ENCODE measurements at places on chromosomes 2 and 18. TPM values are rescaled to one million over a fixed set of nuclear protein-coding genes. Genes with fewer than 3 reads are reported as not detected.

The SYT4 gene
- total RNA-seq: 18.5 TPM

The STARD6 gene
- not detected for total RNA-seq

The MC4R gene
- total RNA-seq: not detected

The ALKAL2 gene
- total RNA-seq: 45.6 TPM

The NR4A2 gene
- total RNA-seq: 13.1 TPM

The ZC3H6 gene
- total RNA-seq: 7.6 TPM

The DSG3 gene
- not detected for total RNA-seq

The EML4 gene
- total RNA-seq: 79.6 TPM

The TUBA3E gene
- total RNA-seq: not detected

The LOXL3 gene
- 10.7 TPM for total RNA-seq

The CASP10 gene
- total RNA-seq: 13.5 TPM

The RAB12 gene
- 42.2 TPM for total RNA-seq

DNA sequence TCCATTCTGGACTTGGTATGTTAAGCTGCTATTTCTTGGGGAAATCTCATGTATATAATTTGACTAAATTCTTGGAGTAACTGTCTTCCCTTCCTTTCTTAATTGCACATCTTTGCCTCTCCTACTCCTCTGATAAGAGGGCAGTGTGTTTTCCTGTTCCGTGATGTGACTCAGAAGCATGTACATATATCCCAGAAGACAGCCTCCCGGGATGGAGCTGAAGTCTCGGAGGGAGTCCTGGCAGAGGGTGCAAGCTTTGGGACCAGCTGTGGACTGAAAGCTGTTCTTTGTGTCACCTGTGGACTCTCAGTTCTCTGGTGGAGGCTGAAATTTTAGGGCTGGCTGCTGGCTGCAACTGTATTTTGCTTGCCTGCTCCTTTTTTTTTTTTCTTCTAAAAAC is 54.7 kb upstream of the MGAT5 start:
- DNase-seq: no peak

DNA sequence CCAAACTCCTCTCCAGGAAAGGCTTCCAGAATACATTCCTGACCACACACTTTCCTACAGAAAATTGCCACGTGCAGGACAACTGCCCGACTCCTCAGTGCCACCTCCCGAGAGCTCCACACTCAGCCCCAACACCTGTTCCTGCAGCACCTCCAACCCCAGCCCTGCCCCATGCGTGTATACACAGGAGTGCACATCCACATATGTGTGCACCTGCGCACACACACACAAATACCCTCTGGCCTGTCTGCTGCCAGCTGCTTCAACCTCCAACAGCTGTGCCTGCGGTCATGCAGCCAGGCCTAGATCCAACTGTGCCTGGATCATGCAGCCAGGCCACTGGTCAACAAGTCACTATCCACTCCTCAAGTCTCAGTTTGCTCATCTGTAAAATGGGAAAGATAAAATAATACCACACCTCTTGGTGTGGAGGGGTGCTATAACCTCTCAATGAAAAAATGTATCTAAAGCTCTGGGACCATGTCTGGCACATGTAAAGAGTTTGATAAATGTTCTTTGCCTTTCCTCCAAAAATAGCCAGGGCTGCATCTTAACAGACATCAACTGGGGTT is 152.1 kb upstream of the ID2 start:
- DNase-seq: no peak

- DNase-seq: no peak
These were observed 89.6 kb downstream of the ACAA2 start for GRCh38 chr18:49723648-49724180.

- no peak for DNase-seq
These were observed 186.7 kb upstream of the ETAA1 start for GRCh38 chr2:67210430-67210829.

DNA sequence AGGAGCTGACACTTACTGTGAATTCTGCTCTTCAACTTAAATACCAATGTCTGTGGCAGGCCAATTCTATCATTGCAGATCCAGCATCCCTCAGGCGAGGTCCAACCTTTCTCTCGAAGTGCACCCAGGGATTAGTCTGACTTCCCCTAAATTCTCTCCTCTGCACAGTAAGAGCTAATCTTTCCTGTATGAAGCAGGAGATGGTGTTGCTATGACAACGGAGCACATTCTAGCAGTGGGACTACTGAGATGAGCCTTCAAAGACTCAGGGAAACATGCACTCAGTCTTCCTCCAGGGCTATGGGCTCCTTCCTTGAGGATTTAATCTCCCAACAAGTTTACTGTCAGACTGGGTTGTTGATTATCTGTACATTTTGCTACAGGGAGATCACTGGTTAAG is 176.3 kb downstream of the NOL4 start:
- no peak for DNase-seq

- DNase-seq: no peak
These were observed 37.7 kb downstream of the BCL11A start for GRCh38 chr2:60515721-60516226.

DNA sequence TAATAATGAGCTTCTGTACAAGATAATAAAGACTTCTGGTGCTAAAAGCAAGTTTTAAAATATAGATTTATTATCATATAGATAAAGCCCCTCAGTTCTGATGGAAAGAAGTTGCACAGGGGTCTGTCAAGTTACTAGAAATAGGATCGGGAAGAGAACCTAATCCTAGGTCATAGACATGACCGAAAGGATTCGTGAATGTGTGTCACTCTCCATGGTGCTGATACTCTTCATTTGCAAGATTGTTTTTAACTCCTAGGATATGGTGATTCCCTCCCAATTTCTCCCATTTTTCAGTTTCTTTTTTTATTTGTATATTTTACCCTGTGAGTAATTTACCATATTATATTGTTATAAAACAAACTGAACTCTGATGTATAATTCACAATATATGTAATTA is 58.9 kb upstream of the CTNNA2 start:
- no peak for DNase-seq

- no peak for DNase-seq
These were observed 108.7 kb downstream of the DPP10 start for GRCh38 chr2:114550895-114551793.

DNA sequence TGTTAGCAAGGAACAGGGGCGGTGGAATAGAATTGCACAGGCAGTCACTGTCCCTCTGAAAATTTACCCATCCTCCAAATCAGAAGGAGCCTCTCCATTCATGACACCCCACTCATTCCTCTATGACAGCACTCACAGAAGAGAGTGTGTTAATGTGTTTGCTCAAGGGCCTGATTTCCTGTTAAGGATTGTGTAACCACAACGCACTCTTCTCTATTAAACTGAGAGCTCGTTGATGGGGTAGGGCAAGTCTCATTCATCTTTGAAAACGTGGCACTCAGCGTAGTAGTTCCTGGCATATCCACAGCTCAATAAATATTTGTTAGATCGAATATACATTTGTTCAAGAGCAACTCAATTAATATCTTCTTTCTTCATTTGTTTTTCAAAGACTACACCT is 106.4 kb downstream of the VAPA start:
- no peak for DNase-seq

- no peak for DNase-seq
These were observed 12.4 kb upstream of the ZFP36L2 start for GRCh38 chr2:43238813-43239212.

DNA sequence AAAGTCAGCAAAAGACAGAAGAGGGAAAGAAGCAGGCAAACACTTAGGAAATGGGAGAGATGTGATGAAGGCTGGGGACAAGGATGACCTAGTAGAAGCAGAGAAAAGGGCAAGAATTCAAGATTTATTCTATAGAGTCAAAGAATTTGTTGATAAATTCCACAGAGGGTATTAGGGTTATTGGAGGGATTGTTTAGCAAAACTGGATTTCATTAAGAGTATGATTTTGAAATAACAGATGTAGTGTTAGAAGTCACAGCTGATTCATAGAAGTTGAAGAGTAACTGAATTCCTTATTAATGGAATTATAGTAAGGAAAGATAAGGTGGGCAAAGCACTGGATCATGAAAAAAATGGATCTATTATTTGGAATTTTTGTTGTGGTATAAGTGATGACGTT is 48.6 kb downstream of the CEP192 start:
- DNase-seq: no peak

DNA sequence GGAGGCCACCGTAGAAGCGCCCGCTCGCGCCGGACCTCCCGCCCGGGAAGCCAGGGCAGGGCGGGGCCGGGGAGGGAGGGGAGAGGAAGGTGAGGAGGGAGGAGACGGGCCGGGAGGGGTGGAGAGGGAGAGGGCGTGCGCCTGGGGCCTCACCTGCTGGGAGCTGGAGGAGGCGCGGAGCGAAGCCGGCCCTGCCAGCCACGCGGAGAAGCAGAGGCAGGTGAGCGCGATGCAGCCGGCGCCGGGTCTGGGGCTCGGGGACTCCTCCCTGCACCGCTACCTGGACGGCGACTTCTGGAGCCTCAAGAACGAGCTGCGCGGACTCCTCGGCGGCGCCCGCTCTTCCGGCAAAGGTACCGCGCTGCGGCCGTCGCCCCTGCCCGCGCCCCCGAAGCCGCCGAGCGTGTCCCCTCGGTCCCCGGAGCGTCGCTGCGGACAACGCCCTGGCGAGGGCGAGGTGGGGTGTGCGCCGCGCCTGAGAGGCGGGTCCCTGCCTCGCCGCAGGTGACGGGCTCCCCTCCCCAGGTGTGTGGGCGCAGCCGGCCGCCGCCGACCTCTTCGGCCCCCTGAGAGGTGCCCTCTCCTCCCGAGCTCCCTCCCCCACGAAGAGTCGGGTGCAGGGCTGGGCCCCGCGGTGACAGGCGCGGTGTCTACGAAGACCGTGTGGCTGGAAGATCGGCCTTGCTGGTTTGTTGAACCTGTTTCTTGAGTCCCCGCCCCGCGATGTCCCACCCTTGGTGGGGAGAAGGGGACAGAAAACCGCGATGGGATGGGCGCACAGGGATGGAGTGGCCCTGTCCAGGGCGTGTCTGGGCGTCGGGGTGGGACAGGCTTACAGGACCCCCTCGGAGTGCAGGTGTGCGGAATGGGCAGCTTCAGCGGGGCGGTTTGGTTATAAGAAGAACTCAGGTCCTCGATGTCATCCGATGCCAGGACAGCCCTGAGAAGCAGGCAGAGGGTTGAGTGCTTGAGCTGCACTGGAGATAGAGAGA is at the start of gene ACOXL:
Gene ACOXL (plus strand): TSS at position 152 of the 992 bp plus-strand sequence. CDS start 35,817 bp downstream, outside the sequence.
- DNase-seq: no peak

DNA sequence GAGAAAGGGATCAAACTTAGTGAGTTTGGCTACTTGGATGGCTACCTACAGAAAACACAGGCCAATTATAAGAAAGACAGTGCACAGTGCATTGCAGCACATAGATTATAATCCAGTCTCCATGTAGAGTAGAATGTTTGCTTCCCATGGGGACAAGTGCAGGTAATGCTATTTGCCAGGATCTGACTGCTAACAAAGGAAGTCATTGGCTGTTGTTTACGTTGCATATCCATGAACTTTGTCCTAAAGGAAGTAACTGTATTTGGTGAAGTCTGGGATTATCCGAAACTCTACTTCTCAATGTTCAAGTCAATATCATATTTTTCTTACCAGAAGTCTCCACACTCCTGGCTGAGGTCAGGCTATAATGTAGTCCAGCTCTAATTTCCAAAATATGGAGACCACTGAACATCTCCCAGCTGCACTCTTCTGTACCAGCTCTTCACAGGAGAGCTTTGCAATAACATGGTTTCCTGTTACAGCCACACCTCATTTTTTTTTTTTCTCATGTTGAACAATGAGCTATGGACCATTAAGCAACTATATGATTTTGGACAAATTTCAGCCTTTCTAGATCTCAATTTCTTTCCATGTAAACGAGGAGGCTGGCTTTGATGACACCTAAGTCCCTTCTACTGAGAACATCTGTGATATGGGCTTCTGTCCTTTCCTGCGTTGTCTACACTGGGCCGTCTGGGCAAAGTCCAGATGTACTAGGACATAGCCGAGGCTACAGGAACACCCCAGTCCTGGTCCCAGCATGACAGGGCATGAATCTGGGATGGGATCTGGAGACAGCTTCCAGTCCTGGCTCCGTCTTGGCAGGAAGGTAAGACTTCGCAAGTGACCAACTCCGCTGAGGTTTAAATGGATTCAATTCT is 154.8 kb downstream of the LAMA1 start:
- no peak for DNase-seq

- DNase-seq: no peak
These were observed 313.1 kb downstream of the PDE11A start for GRCh38 chr2:177759443-177759842.

DNA sequence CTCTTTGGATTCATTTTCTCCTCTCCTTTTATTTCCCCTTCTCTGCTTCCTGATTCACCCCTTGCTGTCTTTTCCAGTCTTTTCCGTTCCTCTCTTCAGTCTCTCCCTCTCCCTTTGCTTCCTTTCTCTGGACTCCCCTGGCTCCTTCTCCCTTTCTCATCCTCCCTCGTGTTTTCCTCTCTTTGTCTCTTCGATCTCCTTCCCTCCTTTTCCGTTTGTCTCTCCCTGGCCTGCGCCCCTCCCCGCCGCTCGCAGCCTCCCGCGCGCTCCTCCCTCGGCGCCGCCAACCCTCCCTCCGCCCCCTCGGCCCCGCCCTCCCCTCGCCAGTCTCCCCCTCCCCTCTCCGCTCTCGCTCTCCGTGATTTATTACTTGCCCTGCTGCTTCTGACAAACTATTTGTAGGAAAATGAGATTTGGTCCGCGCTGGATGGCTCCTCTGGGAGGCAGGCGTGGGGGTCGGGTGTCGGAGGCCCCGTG is 46.0 kb upstream of the PAX8 start:
- DNase-seq: no peak

- no peak for DNase-seq
These were observed 257.9 kb downstream of the BCL11A start for GRCh38 chr2:60295636-60295962.
